Activated naive CD4-positive, alpha-beta T cell treated with Interleukin-2 at 50 U/mL for 16 hours (primary cell): ENCODE measurements at places on chromosomes 2 and 18.

DNA sequence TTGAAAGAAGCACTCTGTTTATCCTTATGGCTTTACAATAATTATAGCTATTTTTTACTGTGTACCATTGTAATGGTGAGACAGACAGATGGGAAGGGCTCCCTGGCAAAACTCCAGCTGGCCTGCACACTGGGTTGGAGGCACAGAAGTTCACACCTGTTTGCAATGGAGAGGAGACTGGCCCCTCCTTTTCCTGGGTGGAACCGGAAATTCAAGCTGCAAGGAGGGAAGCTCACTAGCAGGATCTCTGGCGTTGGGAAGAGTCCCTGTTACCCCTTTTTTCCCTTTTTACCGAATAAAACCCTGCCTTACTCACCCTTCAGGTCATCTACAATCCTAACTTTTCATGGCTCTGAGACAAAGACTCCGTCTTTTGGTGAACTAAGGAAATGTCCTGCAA is 100.3 kb upstream of the TFPI start:
- DNase-seq = no peak

- peak; percentile 25 for DNase-seq
These were observed 207.5 kb downstream of the SPP2 start for GRCh38 chr2:234257859-234258561.

GRCh38 chr2:128313091-128313836 is 5.4 kb downstream of the HS6ST1 start:
- no peak for DNase-seq

DNA sequence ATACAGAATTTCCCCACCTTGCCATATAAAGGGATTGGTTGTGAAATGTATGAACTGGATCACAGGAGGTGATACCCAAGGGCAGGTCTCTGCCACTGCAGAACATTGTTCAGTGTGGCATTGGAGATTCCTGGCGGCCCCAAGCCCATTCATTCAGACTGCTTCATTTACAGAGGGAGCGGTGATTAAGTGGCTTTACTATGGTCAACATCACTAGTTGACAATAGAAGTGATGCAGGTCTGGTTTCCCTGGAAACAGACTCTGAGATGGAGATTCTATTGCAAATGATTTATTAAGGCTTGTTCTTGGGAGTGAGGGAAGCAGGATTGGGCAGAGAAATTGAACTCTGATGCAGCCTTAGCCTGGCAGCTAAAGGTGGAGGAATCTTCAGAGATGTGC is 62.4 kb downstream of the ZDBF2 start:
- DNase-seq = no peak

- no peak for DNase-seq
These were observed 88.9 kb upstream of the CYP26B1 start for GRCh38 chr2:72236445-72237067.

DNA sequence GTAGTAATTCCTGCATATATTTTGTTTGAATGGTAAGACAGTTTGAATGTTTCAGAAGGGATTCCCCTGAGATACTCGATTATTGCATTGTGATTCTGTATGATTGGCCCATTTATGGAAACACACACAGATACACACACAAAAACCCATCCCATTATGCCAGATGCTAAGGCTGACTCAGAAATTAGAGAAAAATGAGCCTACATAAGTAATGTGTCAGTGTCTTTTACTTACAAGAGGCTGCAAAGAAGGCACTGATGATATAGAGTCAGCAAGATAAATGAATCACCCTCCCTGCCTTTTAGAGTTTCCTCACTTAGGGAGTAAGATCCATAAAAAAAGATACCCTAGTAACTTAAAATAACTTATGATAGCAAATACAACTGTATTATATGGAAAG is 1481.1 kb upstream of the ACVR2A start:
- no peak for DNase-seq

DNA sequence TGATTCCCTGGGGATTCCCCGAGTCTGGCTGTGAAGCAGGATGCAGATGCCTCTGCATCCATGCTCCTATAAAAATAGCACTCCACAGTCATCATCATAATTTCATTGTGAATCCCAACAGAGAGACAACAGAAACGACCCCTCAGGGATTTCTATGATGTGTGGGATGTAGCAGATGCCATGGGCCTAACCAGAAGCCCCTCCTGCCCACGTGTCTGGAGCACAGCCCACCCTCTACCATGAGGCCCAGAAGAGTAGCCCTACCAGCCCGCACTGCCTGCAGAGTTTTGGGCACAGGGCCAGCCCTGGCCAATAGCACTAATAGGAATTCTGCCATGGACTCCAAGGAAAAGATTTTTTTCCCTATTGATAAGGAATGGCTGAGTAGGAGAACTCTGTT is 66.6 kb downstream of the GYPC start:
- no peak for DNase-seq
